ENCODE measurements at places on chromosomes 3 and 15.

- H3K4me1 ChIP-seq: no peaks in the 10 kb centered on the region
- H3K27me3 ChIP-seq: no peaks in the 10 kb centered on the region
- no peak overlapping the region for H3K27ac ChIP-seq
- H3K4me3 ChIP-seq: no peak overlapping the region
Measured at GRCh38 chr3:22542311-22542710, 660.8 kb upstream of the UBE2E2 start.

- H3K27ac ChIP-seq: no peak overlapping the region
- no peaks in the 10 kb centered on the region for H3K36me3 ChIP-seq
- DNase-seq: peak; percentile 92
- H3K4me3 ChIP-seq: no peak overlapping the region
- H3K4me1 ChIP-seq: no peaks in the 10 kb centered on the region
Measured at GRCh38 chr15:77266708-77267386, 153.1 kb downstream of the PEAK1 start.

DNA sequence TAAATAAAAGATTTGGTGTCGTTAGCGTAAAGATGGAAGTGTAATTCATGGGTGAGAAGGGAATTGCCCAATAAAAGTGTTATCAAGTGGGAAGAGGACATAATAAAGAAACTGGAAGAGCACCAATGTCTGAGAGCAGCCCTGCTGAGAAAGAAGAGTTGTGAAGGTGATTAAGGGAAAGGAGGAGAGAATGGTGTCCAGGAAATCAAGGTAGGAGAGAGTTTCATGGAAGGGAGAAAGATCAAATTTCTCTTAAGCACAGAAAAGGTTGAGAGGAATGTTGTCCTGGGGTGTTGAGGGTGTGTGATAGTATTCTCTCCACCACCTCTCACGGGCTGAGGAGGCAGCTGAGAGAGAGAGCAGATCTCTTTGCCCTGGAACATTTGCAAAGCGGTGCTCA lies 339.7 kb downstream of the SATB1 start:
- H3K4me3 ChIP-seq: no peak overlapping the region
- H3K27ac ChIP-seq: no peak overlapping the region
- DNase-seq: no peak

DNA sequence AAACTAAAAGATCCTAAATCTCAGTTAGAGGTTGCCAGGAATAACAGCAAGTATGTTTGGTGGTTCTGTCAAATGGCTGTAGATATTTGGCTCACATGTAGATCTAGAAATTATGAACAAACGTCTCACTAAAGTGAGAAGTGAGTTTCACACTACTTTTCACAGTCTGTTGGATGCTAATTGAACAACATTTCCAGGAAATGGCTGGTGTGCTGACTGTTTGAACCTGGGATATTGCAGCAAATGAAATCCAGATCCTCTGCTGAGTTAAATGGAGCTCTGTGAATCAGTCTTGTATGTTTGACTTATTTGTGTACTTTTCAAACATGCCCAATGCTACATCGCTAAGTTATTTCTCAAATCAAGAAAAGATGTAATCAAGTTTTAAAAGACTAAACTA lies 21.3 kb upstream of the RSL24D1 start:
- DNase-seq: no peak
- peak overlapping the region; percentile 29 for H3K27ac ChIP-seq
- H3K4me3 ChIP-seq: no peak overlapping the region

GRCh38 chr3:39910826-39911464 lies 101.5 kb downstream of the MYRIP start:
- no peak overlapping the region for H3K4me3 ChIP-seq
- H3K36me3 ChIP-seq: no peaks in the 10 kb centered on the region
- H3K4me1 ChIP-seq: no peaks in the 10 kb centered on the region
- H3K27me3 ChIP-seq: no peaks in the 10 kb centered on the region

- H3K4me1 ChIP-seq: peaks cover 2% of the 10 kb centered on the region
- no peaks in the 10 kb centered on the region for H3K36me3 ChIP-seq
- no peak overlapping the region for H3K4me3 ChIP-seq
- H3K27ac ChIP-seq: no peak overlapping the region
- no peaks in the 10 kb centered on the region for H3K27me3 ChIP-seq
Measured at GRCh38 chr3:23459465-23459864, 256.3 kb downstream of the UBE2E2 start.

- no peaks in the 10 kb centered on the region for H3K36me3 ChIP-seq
- H3K27me3 ChIP-seq: no peaks in the 10 kb centered on the region
- H3K4me3 ChIP-seq: no peak overlapping the region
- H3K4me1 ChIP-seq: no peaks in the 10 kb centered on the region
Measured at GRCh38 chr3:168860592-168860991, 764.9 kb upstream of the GOLIM4 start.

DNA sequence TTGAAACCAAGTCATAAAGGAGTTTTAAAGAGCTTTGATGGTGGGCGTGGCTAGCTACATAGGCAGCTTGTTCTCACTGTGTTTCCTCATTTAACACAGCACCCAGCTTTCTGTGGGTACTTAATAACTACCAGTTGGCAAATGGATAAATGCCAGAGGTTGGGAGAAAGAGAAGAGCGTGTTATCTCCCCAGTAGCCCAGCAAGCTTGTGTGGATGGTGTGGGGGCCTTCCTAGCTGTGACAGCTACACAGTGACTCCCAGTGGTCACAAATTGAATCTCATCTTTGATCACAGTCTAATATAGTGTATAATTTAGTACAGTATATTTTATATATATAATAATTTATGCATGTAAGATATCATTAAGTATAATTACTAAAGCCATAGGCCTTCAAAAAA lies 984.1 kb downstream of the EPHA3 start:
- no peaks in the 10 kb centered on the region for H3K27me3 ChIP-seq
- H3K36me3 ChIP-seq: no peaks in the 10 kb centered on the region
- peak; percentile 35 for DNase-seq
- no peaks in the 10 kb centered on the region for H3K4me1 ChIP-seq
- no peak overlapping the region for H3K4me3 ChIP-seq

DNA sequence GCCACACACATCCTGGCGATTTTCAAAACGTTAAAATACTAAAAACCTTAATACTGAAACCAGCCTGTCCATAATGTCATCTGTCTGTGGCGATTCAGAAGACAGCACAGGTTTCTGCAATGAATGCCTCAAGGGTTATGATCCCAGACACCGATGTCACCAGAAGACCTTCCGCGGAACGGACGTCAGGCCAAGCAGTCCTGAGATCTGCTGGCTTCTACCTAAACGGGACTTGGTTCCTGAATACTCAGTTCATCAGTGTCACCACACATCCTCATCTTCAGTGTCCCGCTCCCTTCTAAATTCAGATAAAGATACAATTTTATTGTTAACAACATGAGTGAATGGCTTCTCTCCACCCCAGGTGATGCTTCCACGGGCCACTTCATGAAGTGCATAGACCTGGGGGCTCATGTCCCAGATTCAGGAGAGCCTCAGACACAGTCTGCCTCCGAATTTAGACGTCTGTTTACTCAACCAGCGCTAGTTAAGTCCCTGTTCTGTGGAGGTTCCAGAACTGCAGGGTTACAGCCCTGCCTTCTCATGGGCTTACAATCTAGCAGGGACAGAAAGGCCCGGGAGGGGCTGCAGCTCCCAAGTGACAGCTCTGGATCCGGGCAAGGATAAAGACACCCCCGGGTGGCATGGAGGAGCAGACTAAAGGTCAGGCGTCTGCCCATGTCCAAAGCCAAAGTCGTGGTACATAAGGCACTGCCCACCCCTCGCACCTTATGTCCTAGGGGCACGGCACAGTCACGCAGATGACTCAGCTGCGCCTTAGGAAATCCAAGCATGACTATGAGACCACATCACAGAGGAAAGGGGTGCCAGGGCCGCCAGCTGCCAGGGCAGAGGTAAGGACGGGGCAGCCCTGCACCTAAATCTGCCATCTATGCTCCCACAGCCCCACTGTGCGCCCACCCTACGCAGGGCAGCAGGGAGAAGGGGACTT lies 75.9 kb downstream of the VGLL4 start:
- peaks cover 17% of the 10 kb centered on the region for H3K36me3 ChIP-seq
- peak; percentile 81 for DNase-seq
- peaks cover 19% of the 10 kb centered on the region for H3K4me1 ChIP-seq
- no peaks in the 10 kb centered on the region for H3K27me3 ChIP-seq
- H3K27ac ChIP-seq: peak overlapping the region; percentile 95

GRCh38 chr3:188274249-188274915 lies 120.4 kb downstream of the LPP start:
- H3K4me3 ChIP-seq: no peak overlapping the region
- no peak overlapping the region for H3K27ac ChIP-seq
- H3K27me3 ChIP-seq: no peaks in the 10 kb centered on the region
- peaks cover 32% of the 10 kb centered on the region for H3K4me1 ChIP-seq
- H3K36me3 ChIP-seq: no peaks in the 10 kb centered on the region

DNA sequence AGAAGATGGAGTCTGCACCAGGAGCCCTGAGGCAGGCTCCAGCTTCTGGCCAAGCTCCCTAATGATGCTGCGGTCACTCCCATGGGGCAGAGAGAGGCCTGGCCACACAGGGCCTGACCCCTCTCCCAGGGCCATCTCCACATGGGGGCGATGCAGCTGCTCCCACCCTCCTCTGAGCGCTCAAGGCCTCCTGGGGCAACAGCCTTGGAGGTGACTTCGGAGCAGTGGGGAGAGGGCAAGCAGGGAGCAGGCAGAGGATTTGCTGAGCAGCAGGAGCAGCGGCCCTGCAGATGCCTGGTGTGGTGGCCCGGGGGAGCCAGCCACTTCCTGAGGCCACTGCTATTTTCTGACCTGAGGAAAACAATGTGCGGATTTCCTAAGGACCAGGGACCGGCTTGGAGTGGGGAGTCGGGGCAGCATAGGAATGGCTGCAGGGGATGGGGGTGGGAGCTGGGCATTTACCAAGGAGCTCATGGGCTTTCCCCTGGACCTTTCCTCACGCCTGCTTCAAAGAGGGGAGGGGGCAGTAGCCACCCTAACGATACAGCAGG lies 81.6 kb upstream of the RPL32 start:
- H3K27ac ChIP-seq: no peak overlapping the region
- H3K36me3 ChIP-seq: peaks cover 4% of the 10 kb centered on the region
- H3K4me3 ChIP-seq: no peak overlapping the region
- no peaks in the 10 kb centered on the region for H3K27me3 ChIP-seq

DNA sequence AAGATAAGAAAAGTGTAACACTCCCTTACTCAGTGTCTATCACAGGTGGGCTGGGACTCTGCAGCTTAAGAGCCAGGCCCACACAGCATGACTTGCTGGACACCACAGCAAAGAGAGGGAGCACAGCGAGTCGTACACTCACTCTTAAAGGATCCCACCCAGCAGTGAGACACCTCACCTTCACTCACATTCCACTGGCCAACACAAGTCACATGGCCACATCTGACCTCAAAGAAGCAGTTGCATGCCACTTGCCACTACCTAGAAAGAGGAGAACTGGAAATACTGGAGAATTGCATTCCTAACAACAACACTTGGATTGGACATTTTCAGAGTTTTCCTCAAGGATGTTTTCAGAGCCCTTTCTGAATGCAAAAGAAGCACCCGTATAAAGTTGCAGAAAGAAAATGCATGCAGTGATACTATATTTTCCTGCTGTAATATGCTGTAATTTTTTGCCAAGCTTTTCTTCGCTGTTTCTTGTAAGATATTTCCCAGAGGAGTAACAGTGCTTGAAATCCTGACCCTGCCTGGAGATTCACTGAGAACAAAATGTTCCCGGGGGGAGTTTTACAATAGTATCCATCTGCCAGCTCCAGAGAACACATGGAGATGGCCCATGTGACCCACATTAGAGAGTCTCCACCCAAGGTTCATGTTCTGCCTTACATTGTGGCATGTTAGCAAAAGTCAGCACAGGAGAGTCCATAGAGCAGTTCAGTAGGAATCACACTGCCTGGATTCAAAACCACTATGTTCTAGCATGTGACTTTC lies 42.2 kb downstream of the TRIM42 start:
- H3K27ac ChIP-seq: no peak overlapping the region
- H3K4me1 ChIP-seq: no peaks in the 10 kb centered on the region
- H3K4me3 ChIP-seq: no peak overlapping the region
- no peaks in the 10 kb centered on the region for H3K36me3 ChIP-seq
- no peak for DNase-seq

- H3K36me3 ChIP-seq: no peaks in the 10 kb centered on the region
- peak; percentile 40 for DNase-seq
- H3K4me1 ChIP-seq: no peaks in the 10 kb centered on the region
- peak overlapping the region; percentile 77 for H3K4me3 ChIP-seq
- peak overlapping the region; percentile 79 for H3K27ac ChIP-seq
- no peaks in the 10 kb centered on the region for H3K27me3 ChIP-seq
Measured at GRCh38 chr3:123586131-123586530, 1.3 kb upstream of the HACD2 start.

GRCh38 chr3:190004656-190005055 lies 116.0 kb downstream of the P3H2 start:
- H3K4me1 ChIP-seq: peaks cover 6% of the 10 kb centered on the region
- no peaks in the 10 kb centered on the region for H3K27me3 ChIP-seq
- H3K36me3 ChIP-seq: no peaks in the 10 kb centered on the region
- no peak for DNase-seq

GRCh38 chr3:64174328-64174727 lies 50.9 kb downstream of the PRICKLE2 start:
- no peak overlapping the region for H3K27ac ChIP-seq
- H3K4me3 ChIP-seq: no peak overlapping the region
- no peaks in the 10 kb centered on the region for H3K27me3 ChIP-seq
- DNase-seq: no peak
- no peaks in the 10 kb centered on the region for H3K36me3 ChIP-seq
- H3K4me1 ChIP-seq: no peaks in the 10 kb centered on the region

DNA sequence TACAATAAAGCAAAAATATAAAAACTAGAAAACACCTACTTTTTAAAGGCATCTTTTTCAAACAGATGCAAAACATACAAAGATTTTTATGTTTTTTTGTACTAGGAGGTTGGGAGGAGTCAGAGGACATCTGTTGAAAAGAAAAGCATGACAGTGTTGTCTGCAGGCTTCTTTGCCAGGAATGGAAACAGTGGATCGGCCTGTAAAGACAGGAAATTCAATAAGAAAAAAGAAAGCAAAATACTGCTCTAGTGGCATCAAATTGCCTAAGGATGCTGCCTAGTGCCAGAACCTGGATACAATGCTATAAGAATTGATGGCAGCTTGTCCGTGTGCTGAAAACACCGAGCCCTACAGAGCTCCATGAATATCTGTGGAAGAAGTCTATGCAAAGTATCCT lies 69.9 kb downstream of the TBC1D5 start:
- no peaks in the 10 kb centered on the region for H3K36me3 ChIP-seq
- H3K27me3 ChIP-seq: no peaks in the 10 kb centered on the region
- no peak overlapping the region for H3K4me3 ChIP-seq
- no peak overlapping the region for H3K27ac ChIP-seq

GRCh38 chr15:65050270-65050669 lies 5.1 kb downstream of the SLC51B start:
- peak overlapping the region; percentile 13 for H3K27ac ChIP-seq
- H3K36me3 ChIP-seq: peaks cover 2% of the 10 kb centered on the region
- H3K4me1 ChIP-seq: peaks cover 24% of the 10 kb centered on the region
- no peaks in the 10 kb centered on the region for H3K27me3 ChIP-seq
- DNase-seq: peak; percentile 18

DNA sequence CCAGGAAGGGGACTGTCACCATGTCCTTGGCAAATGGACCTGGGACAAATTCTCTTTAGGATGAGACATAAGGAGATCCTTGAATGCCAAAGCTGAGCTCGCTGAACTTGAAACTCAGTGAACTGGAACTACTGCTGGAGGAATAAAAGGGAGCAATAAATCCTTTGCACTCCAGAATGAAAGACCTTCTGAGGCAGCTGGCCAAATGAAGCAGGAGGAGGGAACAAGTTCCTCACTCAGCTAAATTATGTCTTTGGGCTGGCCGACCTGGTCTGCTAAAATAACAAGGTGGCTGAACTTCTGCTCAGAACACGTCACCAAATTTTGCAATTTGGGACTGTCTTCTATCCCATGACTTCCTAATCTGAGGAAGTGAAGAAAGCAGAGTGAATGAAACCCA lies 314.7 kb downstream of the LPP start:
- no peak overlapping the region for H3K27ac ChIP-seq
- no peaks in the 10 kb centered on the region for H3K27me3 ChIP-seq
- H3K4me3 ChIP-seq: no peak overlapping the region
- DNase-seq: peak; percentile 63
- H3K4me1 ChIP-seq: peaks cover 6% of the 10 kb centered on the region
